ENCODE measurements at places on chromosomes 13 and 19.

DNA sequence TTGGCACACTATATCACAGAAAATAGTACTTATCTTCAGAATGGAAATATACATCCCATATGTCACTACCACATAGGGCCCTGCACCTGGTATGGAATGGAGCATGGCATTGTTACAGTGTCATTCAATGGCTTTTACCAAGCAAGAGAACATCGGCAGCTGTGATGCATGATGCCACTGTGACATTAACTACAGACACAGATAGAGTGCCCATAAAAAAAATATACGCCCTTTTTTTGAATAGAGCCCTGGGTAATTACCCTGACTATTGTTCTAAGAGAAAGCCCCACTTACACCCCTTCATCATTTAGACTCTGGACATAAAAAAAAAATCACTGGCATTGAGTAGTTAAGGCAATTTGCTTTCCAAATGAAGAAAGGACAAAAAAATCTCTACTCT is 320.3 kb downstream of the DNAJC15 start:
- no peak for DNase-seq

GRCh38 chr19:2194513-2195078 is 30.9 kb downstream of the DOT1L start:
- no peak for DNase-seq

DNA sequence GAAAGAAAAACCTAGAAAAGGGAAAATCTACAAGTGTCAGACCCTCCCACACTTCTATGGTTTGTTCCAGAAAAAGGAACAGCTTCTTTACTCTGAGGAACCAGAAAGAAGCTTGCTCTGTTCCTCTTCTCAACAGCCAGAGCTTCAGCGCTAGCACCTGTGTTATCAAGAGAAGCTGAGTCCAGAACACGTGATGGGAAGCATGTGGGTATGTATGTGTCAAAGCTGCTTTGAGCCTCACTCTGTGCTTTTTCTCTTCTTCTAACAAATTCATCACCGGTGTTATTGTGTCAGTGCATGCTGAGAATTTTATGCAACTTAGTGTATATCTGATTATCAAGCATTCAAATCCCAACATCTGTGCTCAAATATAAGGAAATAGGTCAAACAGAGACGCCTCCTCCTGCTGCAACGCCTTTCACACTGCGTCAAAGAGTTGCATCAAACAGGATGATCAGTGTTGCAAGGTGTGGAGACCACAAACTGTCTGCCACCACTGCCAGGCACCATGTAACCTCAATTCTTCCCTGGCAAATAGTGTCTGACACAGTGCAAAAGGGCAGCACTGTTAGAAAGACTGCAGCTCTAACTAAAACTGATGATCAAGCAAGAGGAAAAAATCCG is 83.9 kb downstream of the LRRC63 start:
- peak; percentile 22 for DNase-seq

DNA sequence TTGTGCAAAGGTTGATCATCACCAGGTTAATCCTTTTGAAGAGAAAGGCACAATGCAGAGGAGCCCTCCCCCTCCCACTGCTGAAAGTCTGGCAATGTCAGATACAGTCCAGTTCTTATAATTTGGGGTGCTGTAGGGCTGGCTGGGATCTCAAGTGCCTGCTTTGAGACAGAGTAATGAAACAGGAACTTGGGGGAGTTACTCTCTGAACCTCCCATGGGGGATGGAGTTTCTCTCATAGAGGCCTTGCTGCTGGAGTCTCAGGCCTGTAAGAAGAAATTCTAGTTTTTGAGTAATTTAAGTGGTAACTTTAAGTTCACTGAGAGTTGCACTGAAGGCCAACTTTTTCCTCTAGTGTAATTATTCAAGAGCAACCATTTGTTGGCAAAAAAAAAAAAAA is 410.5 kb downstream of the KCNRG start:
- DNase-seq: no peak

DNA sequence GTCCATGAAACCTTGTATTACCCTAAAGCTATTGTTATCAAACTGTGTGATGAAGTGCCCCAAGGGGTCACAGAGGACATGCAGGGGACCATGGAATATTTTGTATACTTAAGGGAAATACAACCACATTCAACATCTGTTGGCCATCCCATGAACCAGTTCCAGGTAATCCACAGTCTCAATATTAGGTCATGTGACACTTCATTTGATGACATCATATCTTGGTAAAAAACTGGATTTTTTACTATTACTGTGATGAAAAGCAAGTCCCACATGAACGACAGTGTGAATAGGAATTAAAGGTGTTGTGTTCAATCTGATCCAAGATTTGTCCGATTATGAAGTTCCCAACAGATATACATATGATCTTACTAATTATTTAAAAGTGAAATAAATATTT is 355.2 kb downstream of the IRS2 start:
- DNase-seq: no peak

- no peak for DNase-seq
Observed at GRCh38 chr13:80399340-80400163, 58.6 kb upstream of the SPRY2 start.

DNA sequence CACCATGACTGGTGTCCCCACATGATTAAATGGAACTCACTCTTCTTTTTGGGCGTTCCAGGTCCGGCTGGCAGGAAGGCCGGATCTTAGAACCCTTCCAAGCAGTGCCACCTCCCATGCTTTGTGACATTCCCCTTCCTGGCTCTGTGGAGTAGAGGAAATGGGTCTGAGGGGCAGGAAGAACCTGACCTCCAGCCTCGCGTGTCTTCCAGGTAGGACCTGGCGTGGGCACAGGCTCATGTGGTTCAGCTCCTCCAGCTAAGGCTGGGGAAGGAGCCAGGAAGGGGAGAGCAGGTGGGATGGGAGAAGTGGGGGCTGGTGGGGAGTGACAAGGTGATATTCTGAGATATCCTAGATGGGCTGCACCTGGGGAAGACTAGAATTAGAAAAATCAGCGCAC is 2.1 kb downstream of the TMEM255B start:
- DNase-seq: no peak

- DNase-seq: no peak
Observed at GRCh38 chr19:58330458-58330857, 3.7 kb downstream of the ZSCAN22 start.

- DNase-seq: no peak
Observed at GRCh38 chr19:1247748-1248138, 640 bp upstream of the MIDN start.

DNA sequence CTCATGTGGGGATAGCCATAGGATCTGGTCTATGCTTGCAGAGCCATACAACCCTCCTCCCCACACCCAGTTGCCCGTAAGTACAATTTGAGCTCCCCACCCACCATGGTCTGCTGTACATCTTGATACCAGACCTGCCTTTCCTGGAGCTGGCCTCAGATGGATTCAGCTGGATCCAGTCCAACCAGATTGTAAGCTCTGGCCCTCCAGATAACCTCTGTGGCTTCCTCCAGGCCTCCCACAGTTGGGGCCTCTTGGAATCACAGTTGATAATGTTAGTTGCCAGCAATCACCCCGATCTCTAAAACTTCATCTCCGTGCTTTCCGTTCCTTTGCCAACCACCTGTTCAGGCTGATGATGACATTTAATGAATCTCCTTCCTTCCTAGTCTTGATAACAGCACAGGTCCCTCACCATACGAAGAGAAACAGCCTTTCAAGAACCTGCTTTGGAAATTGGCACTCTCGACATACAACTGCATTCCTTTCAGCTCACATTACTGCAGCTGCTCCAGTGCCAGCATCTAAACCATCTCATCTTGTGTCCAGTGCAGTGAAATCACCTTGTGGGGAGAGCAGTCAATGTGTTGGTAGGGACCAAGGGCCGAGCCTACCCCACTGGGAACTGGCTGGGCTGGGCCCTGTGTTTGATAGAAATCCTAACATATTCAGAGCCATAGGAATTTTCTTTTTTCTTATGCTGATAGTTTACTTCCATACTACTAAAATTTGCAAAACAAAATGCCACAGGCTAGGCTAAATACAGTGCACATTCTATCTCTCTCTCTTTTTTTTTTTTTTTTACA is 15.1 kb upstream of the FOXO1 start:
- no peak for DNase-seq

DNA sequence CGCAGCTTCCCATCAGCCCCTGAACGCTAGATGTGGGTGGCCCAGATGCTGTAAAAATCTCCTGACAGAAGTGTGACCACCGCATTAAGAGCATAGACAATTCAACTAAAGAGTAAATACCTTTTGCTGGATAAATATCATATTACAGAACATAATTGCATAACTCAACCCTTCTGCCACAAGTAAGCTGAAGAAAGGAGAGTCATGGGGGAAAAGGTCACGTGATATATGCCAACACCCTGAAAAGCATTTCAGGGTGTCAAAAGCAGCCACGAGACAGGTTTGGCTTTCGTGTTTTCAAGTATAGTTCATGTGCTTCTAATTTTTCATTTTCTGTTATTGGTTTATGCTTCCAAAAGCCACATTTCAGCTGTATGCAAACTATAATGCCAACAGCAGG is 71.3 kb downstream of the LHFPL6 start:
- DNase-seq: no peak

GRCh38 chr19:44356383-44357111 is at the start of gene ZNF112:
Gene ZNF112 (minus strand): TSS chr19:44356680. CDS start chr19:44340539, 16,141 bp downstream.
- no peak for DNase-seq

GRCh38 chr13:47418206-47418920 is 521.5 kb upstream of the HTR2A start:
- no peak for DNase-seq

- DNase-seq: no peak
Observed at GRCh38 chr13:78258304-78258703, 339.7 kb upstream of the EDNRB start.

- no peak for DNase-seq
Observed at GRCh38 chr13:112879283-112879833, 89.7 kb upstream of the MCF2L start.

GRCh38 chr13:30735025-30735871 is at the start of gene ALOX5AP:
Gene ALOX5AP (plus strand): TSS chr13:30735543. CDS start chr13:30735606, 63 bp downstream.
- DNase-seq: peak; percentile 71

DNA sequence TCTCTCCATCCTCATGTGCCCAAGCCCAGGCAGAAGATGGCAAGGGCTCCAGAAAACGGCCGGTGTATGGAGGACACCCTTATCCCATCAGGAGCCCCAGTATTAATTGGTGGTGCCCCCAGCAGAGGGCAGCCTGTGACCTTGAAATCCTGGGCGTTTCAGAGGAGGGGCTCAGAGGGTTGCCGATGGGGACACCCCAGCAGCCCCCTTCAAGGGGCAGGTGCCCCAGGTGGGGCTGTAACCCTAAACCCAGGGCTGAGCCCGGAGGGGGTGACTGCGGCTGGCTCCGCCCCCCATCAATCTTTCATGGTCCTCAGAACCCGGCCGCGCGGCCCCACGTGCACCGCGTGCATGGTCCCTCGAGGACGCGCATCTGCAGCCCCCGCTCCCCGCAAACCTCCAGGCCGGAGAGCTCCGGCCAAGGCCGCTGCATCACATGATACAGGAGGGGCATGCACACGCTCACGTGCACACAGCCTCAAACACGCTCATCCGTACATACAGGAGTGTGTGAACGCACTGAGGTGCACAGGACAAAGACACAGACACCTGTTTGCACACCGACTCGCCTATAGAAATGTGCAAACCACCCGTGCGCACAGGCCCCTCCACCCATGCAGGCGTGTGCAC is 949 bp downstream of the RAB3A start:
- no peak for DNase-seq

- no peak for DNase-seq
Observed at GRCh38 chr19:35287713-35288112, 4.2 kb upstream of the MAG start.

- no peak for DNase-seq
Observed at GRCh38 chr13:100095498-100095897, 6.6 kb downstream of the PCCA start.

GRCh38 chr13:112103260-112103838 is 36.4 kb downstream of the SOX1 start:
- DNase-seq: no peak

Data from GM20000 (cell line).